Fibroblast of the aortic adventitia (primary cell): ENCODE measurements at places on chromosomes 1 and 21. TPM values are rescaled to one million over a fixed set of nuclear protein-coding genes. Genes with fewer than 3 reads are reported as not detected.
A peak's percentile ranks its signal among the peaks of the same experiment; 100 is the strongest.

Gene PKP1
- total RNA-seq: under 0.01 and 0.08 TPM in 2 replicates

Gene CR2
- not detected in 2 replicates for total RNA-seq

DNA sequence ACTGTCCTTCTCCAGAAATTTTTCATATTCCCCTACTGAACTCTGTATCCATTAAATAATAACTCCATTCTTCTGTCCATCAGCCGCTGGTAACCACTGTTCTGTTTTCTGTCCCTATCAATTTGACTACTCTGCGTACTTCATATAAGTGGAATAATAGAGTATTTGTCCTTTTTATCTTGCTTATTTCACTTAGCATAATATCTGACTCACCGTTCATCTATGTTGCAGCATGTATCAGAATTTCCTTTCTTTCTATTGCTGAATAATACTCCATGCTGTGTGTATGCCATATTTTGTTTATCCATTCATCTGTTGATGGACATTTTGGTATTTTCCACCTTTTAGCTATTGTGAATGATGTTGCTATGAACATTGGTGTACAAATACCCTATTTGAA, 71.9 kb downstream of the CEP350 start:
- DNase-seq: peak; percentile 61

GRCh38 chr1:55504306-55504731, 289.2 kb upstream of the USP24 start:
- DNase-seq: peak; percentile 50

- peak; percentile 3 for DNase-seq
Measured at GRCh38 chr1:59926381-59927123, at the start of gene CYP2J2. Gene CYP2J2, minus strand, starts transcription at chr1:59926773. Its CDS starts 27 bp downstream, at chr1:59926746.
